Epithelial cell of esophagus (primary cell): ENCODE measurements at places on chromosomes 13 and 19.
A peak's percentile ranks its signal among the peaks of the same experiment; 100 is the strongest.

DNA sequence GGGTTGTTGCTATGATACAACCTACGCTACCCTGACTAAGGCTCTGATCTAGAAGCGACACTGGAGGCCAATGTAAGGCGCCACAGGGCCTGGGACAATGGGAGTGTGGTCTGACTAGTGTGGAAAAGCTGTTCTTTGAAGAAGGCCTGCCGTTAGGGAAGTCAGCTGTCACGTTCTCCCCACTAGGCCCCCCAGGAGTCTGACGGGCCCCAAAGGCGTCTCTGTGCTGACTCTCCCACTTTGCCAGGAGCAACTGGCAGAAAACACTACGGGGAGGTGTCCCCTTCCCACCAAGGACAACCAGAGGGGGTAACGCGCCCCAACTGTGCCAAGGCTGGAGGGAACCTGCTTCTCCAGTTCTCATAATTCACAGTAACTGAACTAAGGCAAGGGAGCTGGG lies 25.3 kb upstream of the EIF3G start:
- DNase-seq = no peak

- peak; percentile 83 for DNase-seq
Observed at GRCh38 chr19:45526143-45526542, 18.9 kb downstream of the VASP start.

DNA sequence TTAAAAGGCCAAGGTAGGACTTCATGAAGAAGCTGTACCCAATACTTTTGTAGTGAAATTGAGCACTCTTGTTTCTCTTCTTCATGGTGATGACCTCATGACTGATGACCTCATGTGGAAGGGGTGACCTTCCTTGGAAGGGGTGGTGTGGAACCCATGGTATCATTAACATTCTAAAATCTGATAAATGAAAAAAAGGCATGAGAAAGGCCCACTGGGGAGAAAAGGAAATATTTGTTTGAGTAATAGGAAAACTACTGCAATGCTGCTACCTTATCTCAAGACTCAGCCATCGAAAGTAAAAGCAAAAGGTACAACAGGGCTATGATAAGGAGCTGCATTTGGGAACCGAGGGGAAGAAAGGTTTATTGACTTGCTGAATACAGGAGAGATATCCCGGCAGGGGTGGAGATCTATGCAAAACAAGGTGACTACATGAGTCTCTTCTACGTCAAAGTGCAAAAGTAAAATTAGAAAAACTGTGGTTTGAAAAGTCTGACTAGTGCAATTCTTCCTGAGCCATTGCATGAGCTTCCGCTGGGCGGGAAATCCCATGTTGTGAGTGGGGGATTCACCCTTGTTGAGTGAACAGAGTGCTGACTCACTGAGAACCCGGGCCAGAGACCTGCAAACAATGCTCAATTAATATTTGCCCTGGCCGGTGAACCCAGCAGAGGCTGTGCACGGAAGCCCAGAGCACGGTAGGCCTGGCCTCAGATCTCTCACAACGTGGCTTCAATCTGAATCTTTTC lies 138.9 kb upstream of the RFC3 start:
- DNase-seq = peak; percentile 71

GRCh38 chr13:31860002-31860401 lies 120.7 kb downstream of the RXFP2 start:
- DNase-seq = no peak

GRCh38 chr13:85095418-85096272 lies 703.6 kb downstream of the SLITRK6 start:
- no peak for DNase-seq

DNA sequence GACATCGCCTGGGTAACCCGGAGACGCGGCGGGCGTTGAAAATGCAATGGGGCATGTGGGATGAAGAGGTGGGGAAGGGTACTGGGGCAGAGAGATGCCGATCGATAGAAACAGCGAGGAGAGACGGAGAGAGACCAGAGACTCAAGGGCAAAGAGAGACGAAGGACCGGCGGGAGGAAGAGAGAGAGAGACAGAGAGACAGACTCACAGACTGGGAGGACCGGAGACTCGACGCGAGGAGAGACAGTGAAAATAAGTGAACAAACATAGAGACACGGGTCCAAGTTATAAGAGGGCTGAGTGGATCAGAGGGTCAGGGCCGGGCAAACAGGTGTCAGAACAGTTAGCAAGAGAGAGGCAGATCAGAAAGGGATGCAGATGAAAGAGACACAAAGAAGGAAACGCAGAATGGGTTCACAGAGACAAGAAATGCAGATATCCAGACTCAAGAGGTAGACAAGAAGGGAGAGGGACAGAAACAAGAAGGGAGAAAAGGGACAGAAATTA lies 576 bp upstream of the MZF1 start:
- DNase-seq = no peak

- no peak for DNase-seq
Observed at GRCh38 chr13:71827241-71827640, 39.8 kb downstream of the DACH1 start.

- peak; percentile 25 for DNase-seq
Observed at GRCh38 chr13:50116430-50116973, 101.3 kb downstream of the KCNRG start.

DNA sequence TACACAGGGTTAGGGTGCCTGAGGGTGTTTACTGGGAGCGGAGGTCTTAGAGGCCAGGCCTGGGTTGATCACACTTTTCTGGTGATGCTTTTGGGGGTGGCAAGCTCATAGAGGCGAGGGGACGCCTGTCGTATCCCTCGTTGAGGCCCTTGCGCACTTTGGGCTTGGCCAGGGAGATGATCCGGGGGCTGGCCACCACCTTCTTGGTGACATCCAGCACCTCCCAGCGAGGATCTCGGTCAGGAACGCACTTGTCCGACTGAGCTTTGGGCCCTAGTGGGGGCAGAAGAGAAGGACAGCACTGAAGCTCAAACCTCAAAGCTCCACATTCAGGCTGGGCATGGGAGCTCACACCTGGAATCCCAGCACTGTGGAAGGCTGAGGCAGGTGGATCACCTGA lies 17.6 kb upstream of the MIER2 start:
- no peak for DNase-seq

GRCh38 chr19:800360-801029 lies 3.2 kb downstream of the PTBP1 start:
- DNase-seq = peak; percentile 85

GRCh38 chr13:78131811-78132210 lies 213.2 kb upstream of the EDNRB start:
- no peak for DNase-seq

DNA sequence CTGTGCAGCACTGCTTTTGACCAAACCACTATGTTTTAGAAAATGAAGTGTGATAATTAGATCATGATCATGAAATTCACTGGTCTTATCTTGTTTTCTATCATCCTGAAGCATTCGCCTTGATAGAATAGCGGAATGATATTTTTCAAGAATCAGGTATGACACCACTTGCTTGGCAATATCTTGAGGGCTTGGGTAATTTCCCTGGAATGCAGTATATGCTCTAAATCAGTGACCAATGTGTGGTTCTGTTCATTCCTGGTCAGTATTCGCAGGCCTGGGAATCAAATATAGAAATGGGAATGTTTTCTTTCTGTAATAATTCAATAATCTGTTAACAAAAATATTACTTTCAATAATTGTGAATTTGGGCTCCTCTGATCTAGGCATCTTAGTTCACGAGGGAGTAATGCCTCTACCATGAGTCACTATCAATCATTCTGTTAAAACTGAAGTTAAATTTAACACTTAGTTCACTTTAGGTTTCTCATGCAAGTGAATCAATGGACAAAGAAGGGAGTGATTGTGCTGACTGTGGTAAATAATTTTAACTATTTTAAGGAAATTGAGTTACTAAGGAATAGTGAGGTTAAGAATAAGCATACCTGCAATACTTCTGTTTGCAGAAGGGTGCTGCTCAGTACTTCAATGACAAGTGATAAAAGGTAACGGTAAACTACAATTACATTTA lies 137.9 kb downstream of the PCDH20 start:
- no peak for DNase-seq

DNA sequence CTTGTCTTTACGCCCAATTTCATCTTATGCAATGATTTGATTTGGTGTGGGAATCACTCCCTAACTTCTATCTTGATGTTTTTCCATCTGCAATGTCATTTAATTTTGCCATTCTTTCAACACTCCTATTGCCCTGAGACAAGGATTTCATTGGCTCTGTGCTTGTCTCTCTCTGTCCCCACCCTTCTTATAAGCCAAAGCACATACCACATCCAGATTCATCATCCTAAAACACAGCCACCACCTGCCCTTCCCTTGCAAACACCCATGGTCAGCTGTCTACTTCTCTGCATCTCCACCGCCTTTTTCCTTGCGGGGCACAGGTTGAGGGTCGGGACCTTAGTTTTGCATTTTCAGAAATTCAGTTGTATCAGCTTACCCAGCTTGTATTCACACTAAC lies 225.8 kb upstream of the SOX21 start:
- no peak for DNase-seq

GRCh38 chr19:46202872-46203860 lies 26.4 kb upstream of the IGFL1 start:
- DNase-seq = no peak

DNA sequence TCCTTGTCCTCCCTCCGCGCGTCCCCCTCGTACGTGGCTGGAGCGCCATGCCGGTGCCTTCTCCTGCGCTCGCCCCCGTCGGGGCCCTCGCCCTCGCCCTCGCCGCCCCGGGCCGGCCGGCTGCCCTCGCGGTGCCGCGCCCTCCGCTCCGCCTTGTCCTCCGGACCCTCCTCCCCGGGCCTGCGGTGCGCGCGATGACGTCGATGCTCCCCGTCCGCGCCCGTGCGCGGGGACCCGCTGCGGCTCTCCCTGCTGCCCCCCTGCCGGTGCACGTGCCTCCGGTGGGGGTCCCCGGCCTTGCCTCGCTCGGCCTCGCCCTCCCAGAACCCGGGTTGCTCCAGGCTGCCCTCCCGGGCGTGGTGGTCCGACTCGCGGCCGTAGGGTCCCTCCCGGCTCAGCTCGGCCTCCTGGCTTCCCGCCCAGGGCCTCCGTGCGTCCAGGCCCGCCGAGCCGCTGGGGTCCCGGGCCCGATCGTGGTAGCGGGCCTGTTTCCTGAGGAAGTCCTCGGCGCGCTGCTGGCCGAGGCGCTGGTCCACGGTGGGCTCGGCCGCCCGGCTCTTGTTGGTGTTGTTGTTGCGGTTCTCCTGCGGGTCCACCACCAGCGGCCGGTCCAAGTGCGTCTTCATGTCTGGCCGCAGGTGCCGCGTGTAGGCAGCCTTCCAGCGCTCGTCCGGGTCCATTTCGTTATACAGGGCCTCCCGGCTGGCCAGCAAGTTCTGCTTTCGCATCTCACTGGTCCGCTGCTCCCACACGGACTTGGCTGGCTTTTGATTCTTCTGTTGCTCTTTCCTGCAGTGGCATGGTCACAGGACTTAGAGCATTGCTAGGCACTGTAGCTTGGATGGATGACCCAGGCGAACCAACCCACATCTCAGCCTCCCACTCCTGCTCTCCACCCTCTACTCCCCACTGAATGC lies 148.6 kb downstream of the IER2 start:
- no peak for DNase-seq

DNA sequence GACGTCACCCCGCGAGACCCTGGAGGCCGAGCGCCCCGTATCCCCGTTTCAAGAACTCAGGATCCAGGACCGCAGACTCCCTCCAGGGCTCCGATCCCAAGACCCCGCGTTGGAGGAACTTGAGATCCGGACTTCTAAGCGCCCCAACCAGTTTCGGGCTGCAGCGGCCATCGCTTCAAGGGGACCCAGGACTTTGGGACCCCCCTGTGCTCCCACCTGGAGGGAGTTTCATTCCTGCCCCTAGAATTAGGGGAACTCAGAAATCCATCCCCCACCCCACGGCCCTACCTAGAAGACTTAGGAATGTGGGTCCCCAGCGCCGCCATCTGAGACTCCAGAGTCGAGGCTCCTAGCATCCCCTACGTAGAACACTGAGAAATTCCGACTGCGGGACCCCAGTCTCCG lies 400 bp downstream of the PLEKHG2 start:
- no peak for DNase-seq

GRCh38 chr19:48413879-48414587 lies 20.6 kb downstream of the GRIN2D start:
- DNase-seq = no peak

DNA sequence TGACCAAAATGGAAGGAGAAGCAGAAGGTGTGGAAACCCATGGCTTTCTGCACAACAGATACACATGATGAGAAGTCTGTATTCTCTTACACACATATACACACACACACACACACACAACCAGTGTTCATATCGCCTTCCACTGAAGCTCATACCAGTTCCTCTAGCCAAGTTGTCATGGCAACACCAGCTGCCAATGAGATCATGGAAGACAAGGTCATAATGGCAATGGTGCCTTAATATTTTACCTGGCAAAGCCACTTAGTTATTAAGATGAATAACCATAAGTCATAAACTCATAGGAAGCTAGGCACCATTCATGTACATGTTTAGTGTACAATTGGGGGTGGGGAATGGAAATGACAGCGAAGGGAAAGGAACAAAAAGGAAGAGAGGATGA lies 2.6 kb upstream of the DHRS12 start:
- DNase-seq = peak; percentile 52

- DNase-seq = no peak
Observed at GRCh38 chr13:112131081-112131712, 64.2 kb downstream of the SOX1 start.

DNA sequence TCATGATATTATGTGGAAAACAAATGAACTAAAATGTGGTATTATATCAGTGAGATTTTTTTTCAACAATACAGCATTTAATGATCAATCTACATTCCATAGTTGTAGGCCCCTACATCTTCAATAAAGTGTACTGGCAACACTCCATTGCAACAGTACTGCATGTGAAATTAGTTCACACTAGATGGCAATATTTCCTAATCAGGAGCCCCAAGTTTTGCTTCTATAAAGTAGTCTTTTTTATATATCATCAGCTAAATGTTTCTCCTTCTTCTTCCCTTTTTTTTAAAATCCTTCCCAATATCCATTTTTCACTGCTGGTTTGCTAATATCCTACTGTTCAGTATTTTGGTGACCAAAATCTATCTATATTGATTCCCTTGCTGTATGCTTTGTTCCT lies 528.3 kb upstream of the ATXN8OS start:
- DNase-seq = peak; percentile 29

DNA sequence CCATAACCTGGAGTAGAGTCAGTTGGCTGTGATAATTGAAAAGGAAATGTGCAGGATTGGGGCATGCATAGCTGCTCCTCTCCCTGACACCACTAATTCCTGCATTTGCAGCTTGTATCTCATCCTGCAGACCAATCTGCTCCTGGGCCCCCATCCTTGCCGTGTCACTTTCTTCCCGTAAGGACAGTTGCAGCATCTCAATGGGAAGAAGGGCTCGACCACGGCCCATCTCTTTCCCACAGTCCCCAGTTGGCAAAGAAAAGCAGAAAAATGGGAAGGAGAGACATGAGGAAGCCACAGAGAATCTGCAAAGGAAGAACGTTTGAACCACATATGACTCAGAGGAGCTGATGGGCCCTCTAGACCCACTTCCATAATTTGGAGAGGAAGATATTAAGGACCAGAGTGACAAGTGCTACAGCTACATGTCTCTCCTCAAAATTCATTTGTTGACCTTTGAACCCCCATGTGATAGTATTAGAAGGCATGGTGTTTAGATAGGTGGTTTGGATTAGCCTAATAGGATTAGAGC lies 1.8 kb upstream of the SIGLEC12 start:
- no peak for DNase-seq

GRCh38 chr13:44573790-44574465 lies 2.2 kb downstream of the TSC22D1 start:
- DNase-seq = peak; percentile 64
